ENCODE measurements at places on chromosomes 2 and 18.

DNA sequence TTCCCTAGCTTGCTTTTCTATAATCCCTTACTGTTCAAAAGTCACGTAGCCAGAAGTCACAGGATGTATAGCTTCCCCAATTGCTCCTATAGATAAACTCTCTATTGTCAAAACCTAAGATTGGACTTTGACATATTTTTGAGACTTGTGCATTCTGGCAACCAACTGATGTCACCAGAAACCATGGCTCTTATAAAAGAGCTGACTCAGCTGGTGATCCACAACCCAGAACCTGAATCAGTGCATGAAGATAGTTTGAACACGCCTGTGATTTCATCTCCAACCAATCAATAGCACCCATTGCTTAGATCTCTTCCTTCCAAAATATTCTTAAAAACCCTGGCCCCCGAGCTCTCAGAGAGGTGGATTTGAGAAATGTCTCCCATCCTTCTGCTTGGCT lies 639.9 kb upstream of the PIK3C3 start:
- H3K4me1 ChIP-seq: no peaks in the 10 kb centered on the region
- no peaks in the 10 kb centered on the region for H3K36me3 ChIP-seq
- no peak overlapping the region for H3K4me3 ChIP-seq
- H3K27me3 ChIP-seq: no peaks in the 10 kb centered on the region
- H3K27ac ChIP-seq: no peak overlapping the region

- no peak overlapping the region for H3K27ac ChIP-seq
- no peaks in the 10 kb centered on the region for H3K27me3 ChIP-seq
- no peak overlapping the region for H3K4me3 ChIP-seq
- no peaks in the 10 kb centered on the region for H3K36me3 ChIP-seq
Observed at GRCh38 chr2:159996792-159997546, 65.4 kb downstream of the PLA2R1 start.

GRCh38 chr2:25453199-25453905 lies 111.6 kb upstream of the DNMT3A start:
- no peaks in the 10 kb centered on the region for H3K27me3 ChIP-seq
- DNase-seq: no peak
- H3K36me3 ChIP-seq: no peaks in the 10 kb centered on the region
- H3K4me3 ChIP-seq: no peak overlapping the region

- no peak for DNase-seq
- no peaks in the 10 kb centered on the region for H3K4me1 ChIP-seq
- no peaks in the 10 kb centered on the region for H3K36me3 ChIP-seq
- H3K27me3 ChIP-seq: no peaks in the 10 kb centered on the region
Observed at GRCh38 chr18:61628085-61628484, 264.7 kb downstream of the RNF152 start.

- no peak overlapping the region for H3K4me3 ChIP-seq
- no peak for DNase-seq
- H3K36me3 ChIP-seq: no peaks in the 10 kb centered on the region
- H3K4me1 ChIP-seq: peaks cover 6% of the 10 kb centered on the region
- no peak overlapping the region for H3K27ac ChIP-seq
- H3K27me3 ChIP-seq: no peaks in the 10 kb centered on the region
Observed at GRCh38 chr2:64226611-64227010, 82.4 kb upstream of the PELI1 start.
